GM12892 (cell line): ENCODE measurements at places on chromosomes 5 and 9.

- no peak for DNase-seq
Measured at GRCh38 chr5:140112685-140113179, 1.2 kb upstream of the PURA start.

- DNase-seq, result no peak
Measured at GRCh38 chr5:27592231-27592630, 553.8 kb upstream of the CDH9 start.

DNA sequence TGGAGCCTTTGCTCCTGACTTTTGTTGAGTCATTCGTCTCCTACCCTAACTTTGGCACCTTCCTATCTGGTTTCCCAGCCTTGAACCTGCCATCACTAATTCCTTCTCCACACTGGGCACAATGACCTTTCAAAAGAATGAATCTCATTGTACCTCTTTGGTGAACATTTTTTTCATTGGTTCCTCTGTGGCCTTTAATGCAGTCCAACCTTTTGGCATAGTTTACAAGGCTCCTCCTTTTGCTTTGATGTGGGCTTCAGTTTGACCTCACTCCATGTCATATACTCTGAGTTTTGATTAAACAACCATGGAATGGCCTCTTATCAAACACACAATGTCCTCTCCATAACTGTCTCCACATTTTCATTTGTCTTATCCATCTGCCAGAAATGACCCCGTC, 14.5 kb upstream of the ROPN1L start:
- DNase-seq, result no peak

GRCh38 chr5:113044776-113045465, 68.3 kb downstream of the DCP2 start:
- no peak for DNase-seq

DNA sequence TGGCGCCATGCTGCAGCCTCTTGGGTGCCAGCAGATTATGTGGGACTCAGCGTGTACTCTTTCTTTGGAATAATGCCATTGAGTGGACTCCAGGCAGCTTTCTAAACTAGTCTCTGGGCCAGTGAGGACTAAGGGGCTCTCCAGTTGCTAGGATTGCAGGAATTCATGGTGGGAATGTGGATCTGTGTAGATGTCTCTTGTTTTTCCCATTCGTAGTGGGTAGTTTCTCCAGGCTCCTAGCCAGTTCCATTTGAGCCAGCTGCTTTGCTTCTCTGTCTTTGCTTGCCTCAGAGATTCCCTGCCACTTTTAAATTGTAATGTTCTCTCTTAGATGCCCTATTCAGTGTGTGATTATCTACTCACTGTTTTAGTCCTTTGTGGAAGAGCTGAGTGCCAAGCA, 42.6 kb downstream of the SLF1 start:
- no peak for DNase-seq

- no peak for DNase-seq
Measured at GRCh38 chr9:127076860-127077643, 45.4 kb downstream of the ANGPTL2 start.

DNA sequence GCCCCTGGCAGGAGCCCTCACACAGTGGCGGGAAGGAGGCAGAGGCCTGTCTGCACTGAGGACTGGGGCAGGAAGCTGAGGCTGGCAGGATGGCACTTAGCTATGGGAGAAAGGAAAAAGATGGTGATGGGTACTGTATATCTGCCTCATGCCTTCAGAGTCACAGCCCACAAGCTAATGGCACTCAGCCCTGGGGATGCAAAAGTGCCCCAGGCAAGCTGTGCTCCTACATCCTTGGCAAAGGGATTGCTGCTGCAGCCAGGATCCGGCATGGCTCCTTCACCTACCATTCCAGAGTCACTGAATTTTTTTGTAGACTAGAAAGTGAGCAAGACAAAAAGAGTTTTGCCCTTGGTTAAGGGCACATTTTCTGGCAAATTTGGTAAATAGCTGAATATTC, 8.7 kb downstream of the ACSL6 start:
- no peak for DNase-seq

DNA sequence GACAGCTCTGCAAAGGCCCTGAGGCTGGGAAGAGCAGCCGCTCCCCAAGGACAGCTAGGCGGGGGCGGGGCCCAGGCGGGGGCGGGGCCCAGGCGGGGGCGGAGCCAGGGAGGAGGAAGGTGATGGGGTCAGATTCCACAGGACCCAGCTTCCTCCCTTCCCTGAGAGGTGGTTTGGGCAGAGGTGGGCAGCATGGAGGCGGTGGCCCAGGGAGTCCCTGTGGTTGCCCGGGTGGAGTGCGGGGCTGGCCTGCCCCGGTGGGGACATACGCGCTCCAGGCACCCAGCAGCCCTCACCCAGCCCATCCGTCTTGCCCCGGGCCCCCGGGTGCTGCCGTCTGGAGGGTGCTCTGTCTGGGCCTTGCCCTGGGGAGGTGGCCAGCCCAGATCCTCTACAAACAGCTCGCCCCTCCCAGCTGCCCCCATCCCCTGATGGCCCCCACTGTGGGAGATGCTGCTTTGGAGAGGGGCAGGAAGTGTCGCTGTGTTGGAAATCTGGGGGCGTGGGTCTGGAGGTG, 11.0 kb upstream of the RNU6ATAC start:
- DNase-seq, result peak; percentile 57

DNA sequence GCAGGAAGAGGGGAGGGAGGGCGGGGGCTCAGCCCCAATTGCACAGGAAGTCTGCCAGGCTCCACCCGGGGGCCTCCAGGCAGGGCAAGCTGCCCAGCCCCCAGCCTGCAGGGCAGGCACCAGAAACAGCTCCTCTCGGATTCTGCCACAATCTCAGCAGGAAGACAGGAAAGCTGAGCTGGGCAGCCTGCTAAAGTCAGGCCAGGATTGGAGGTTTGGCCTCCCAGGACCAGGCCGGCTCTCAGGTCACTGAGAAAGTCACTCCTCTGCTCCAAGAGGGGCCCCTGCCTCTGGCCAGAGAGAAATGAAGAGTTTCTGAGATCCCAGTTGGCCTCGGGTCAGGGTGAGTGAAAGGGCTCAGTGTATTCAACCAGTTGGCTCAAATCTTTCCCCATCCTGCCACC, 54.6 kb upstream of the STXBP1 start:
- no peak for DNase-seq

GRCh38 chr9:89896806-89897340, 292.1 kb downstream of the GADD45G start:
- no peak for DNase-seq

DNA sequence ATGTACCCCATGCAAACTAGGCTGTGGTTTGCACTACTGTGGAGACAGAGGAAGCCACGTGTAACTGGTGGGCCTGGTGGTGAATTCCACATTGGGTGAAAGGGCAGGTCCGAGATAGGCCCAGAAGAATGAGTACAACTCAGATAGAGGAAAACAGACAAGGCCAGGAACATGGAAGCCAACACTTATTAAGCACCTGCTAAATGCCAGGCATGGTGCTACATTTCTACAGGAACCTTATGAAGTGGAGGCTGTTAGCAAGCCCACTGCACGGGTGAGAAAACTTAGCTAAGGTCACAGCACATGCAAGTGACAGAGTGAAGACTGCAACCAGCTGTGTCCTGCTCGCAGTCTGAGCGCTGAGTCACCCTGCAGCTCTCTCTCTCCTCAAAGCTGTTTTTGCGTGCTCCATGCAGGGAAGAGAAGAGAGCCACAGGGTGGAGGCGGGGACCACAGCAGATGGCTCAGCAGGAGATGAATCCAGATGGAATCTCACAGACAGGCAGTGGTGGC, 65.5 kb upstream of the SPTLC1 start:
- no peak for DNase-seq

GRCh38 chr5:53424686-53425615, 55.5 kb upstream of the FST start:
- no peak for DNase-seq

- DNase-seq, result no peak
Measured at GRCh38 chr9:113464286-113464660, 746 bp downstream of the RGS3 start.

GRCh38 chr9:124852121-124852828, 985 bp upstream of the WDR38 start:
- no peak for DNase-seq

GRCh38 chr5:138568061-138568824, 7.0 kb downstream of the HSPA9 start:
- no peak for DNase-seq

DNA sequence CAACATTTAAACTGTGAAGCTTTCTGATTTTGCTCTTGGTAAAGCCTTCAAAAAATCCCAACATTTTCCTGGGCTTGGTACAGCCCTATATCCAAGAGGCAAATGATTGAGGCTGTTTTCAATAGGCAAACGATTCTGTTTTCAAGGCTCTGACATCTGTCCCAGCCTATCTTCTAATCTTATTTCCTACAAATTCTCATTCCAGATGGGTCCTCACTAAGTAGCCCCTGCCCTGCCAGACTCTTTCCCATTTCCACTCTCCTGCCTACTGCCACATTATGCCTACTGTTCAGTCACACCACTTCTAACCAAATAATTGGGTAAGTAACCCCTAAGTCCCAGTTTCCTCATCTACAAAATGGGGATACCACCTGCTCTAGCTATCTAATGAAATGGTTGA, 3.5 kb downstream of the GBA2 start:
- DNase-seq, result no peak

- no peak for DNase-seq
Measured at GRCh38 chr5:175383350-175383749, 60.6 kb downstream of the DRD1 start.

- DNase-seq, result no peak
Measured at GRCh38 chr9:2356041-2356790, 265.4 kb upstream of the VLDLR start.

DNA sequence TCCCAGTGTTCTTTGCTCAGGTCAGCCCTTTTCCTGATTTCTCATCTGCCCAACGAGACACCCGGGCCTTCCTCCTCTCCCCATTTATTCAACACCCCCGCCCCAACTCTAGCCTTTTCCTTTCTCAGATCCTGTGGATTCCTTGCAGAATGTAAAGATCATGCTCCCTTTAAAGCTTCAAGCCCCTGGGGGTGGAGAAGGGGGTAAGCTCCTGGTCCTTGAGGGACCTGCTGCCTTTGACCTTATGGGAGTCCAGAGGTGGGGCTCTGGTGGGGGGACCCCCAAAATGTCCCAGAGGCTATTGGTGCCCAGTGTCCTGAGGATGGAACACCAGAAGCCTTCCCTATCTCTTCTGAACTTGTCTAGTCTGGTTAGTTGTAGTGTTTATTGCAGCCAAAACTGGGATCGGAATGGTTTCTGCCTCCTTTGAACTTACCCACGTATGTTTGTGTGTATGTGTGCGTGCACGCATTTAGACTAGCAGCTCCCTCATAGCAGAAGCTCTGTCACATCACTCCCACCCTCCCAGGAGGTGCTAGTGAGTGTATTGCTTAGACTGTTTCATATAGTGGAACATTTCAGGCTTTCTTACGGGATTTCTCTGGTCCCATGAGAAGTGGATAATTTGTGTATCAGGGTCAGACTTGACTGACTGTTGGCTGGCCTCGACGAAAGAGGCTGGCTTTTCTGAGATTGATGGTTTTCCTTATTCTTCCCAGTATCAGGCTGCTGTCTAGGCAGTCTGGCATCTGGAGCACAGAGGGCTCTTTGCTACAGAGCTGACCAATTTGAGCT, 1.1 kb downstream of the GALNT10 start:
- DNase-seq, result no peak

DNA sequence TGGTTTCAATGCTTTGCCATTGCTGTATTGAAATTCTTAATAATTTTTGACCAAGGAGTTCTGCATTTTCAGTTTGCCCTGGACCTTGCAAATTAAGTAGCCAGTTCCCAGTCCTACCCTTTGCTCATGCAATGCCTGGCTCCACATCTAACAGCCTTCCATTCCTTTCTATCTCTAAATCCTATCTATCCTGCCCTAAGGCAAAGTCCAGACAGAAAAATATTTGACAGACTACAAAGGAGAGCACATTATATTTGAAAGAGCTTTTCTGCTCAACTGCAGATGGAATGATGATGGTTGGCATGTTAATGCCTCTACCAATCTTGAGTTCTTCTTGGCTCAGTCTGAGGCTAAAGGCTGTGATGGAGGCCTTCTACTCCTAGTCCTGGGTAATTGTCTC, 15.5 kb downstream of the SLC22A4 start:
- DNase-seq, result no peak

DNA sequence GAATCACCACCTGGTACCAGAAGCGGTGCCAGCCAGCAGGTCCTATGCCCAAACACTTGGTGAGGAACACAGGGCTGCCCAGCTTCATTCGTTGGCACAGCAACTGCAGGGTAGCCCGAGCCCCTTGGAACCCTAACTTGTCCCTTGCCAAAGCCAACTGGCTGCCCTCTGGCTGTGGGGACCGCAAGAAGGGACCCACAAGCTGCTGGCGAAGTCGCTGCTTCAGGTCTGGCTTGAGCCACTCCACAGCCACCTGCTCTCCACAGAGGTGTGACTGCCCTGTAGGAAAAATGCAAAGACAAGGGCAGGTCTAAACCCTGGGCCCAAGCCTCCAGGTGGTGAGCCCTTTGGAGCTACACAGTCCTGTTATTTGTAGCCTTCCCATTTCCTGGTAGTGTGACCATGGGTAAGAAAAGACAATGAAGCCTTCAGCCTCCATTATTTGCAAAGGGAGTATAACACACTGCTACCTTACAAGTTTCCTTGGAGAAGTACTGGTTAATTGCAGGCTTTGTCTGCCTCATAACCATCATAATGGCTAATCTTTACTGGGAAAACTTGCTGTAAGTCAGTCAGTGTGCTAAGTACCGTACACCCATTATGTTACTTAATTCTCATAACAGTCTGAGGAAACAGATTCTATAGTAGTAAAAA, 1.8 kb downstream of the DND1 start:
- no peak for DNase-seq

GRCh38 chr9:31389075-31389474, 995.4 kb upstream of the ACO1 start:
- DNase-seq, result no peak

GRCh38 chr5:143016777-143017516, 246.8 kb downstream of the ARHGAP26 start:
- DNase-seq, result no peak

- DNase-seq, result no peak
Measured at GRCh38 chr5:20610681-20611080, 622.7 kb upstream of the CDH18 start.

GRCh38 chr5:14777932-14778791, 93.4 kb downstream of the ANKH start:
- no peak for DNase-seq

GRCh38 chr5:163874431-163874830, 369.0 kb downstream of the MAT2B start:
- no peak for DNase-seq

DNA sequence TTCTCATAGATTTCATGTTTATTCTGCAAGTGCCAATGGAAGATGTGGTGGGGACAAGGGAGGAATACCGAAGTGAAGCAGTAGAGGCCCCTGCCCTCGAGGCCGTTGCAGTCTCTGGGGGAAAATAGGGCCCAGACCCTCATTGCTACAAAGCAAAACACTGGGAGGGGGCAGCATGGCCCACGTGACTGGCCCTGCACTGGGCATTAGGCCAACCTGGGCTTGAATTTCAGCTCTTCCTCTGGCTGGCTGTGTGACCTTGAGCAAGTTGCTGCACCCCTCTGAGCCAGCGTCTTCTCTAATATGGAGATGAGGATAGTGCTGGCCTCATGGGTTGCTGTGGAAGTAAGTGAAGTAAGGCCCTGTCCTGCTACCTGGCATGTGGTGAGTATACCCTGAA, 709 bp upstream of the SYNPO start:
- no peak for DNase-seq
